Stimulated activated CD4-positive, alpha-beta T cell treated with anti-CD3 and anti-CD28 coated beads, Interleukin-1b, Interleukin-23, amount 100 ng/mL, for 24 hours (primary cell): ENCODE measurements at places on chromosomes 5 and 9.
A peak's percentile ranks its signal among the peaks of the same experiment; 100 is the strongest.

- no peak for DNase-seq
Observed at GRCh38 chr5:96812851-96813250, 5.1 kb upstream of the ERAP1 start.

DNA sequence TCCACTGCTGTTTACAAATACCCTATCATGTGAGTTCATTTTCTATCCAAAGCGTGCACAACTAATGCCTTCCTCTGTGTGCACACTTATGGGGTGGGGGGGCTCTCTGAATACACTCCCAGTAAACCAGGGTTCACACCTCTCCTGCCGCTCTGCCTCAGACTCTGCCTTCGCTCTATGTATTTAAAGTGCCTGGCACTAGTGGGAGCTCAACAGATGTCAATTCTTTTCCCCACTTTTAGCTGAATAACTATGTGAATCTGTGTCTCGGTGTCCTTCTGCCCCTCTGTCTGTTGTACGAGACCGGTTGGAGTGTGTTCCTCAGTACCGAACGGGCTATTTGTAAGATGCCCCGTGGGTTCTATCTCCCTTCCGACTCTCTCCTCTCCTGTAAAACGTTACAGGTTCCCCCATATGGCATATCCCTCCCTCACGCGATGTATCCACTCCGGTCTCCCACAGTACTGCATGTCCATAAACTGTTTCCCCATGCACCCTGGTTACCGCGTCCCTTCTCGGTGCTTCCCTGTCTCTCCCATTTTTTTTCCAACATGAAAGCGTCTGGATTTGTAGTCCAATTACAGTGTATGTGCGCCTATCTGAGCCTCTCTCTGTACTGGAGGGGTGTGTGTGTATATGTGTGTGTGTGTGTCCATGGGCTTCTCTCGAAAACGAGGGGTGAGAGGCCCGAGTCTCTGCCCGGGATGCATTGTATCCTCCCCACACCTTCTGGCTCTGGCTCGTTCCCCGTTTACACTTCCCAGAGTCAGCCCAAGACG, 1.6 kb downstream of the ELL2 start:
- DNase-seq, result no peak

DNA sequence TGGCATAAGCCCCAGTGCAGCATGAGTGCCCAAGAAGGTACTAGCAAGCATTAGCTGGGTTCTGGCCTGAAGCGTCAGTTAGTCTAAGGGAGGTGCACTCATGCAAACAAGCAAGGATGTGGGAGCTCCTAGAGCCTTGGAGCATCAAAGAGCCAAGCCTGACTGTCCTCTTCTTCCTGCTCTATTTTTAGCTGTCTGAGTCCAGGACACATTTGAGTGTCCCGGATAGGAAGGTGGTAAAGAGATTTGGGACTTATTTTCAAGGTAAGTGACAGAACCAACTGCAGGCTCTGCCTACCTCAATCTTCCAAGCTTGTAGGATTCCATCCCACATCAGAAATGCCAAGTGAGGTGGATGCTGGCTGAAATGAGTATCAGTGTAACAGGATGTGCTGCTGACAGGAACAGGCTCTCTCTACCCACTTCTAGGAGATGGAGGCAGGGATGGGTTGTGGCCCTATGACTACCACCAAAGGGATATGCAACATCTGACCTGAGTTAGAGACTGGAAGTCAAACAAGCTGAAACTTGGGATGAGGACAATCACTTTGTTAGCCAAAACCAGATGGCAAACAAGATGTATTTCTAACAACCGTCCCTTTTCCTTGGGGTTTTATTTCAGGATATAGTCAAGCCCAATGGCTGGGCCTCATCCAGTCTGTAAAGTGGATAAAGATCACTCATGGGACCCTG, 15.1 kb downstream of the MACROH2A1 start:
- DNase-seq, result no peak

- no peak for DNase-seq
Observed at GRCh38 chr9:70147651-70148050, 104.0 kb downstream of the MAMDC2 start.

DNA sequence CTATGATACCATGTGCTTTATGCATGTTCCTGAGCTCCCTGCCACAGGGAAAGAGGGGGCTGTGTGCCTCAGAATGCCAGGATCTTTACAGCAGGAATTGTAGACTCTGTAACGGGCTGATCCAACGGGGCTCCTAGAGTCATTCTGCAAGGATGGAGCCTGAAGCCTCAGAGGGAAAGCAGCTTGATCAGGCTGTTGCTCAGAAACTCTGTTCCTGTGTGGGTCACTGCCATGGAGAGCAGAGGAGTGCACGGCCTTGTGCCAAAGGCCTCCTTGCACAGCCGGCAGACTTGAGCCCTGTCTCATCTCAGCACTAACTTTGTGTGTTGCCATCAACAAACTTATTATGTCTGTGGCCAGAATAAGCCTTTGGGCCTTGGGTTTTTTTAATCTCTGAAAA, 51.8 kb downstream of the AMBP start:
- DNase-seq, result no peak

GRCh38 chr5:10635257-10635866, 71.5 kb downstream of the ANKRD33B start:
- peak; percentile 75 for DNase-seq

GRCh38 chr5:114477816-114478334, 116.0 kb downstream of the KCNN2 start:
- DNase-seq, result no peak

GRCh38 chr9:26210338-26210851, 532.2 kb upstream of the TUSC1 start:
- no peak for DNase-seq

DNA sequence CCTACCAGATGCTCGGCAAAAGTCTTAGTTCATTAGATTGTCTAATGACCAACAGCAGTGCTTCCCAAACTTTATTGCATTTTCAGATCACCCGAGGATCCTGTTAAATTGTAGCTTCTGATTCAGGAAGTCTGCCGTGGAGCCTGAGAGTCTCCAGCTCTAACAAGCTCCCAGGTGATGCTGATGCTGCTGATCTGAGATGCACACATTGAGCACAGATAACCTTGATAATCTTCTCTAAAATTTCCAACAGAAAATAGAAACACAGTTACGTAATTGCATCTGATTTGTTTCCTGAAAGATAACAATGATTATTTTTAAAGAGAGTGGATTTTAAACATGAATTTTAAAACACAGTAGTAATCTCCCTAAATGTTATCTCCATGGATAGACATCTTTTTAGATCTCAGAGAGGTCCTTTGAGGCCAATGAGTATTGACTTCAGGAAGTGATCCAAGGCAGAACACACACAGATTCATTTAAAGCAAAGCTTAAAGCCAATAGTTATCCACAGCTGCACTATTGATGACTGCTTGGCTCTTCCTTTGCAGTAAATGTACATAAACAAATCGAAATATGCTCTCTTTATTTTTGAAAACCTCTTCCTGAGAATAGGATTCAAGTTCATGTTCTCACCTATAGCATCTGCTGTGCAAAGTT, 122.8 kb upstream of the TNPO1 start:
- no peak for DNase-seq

DNA sequence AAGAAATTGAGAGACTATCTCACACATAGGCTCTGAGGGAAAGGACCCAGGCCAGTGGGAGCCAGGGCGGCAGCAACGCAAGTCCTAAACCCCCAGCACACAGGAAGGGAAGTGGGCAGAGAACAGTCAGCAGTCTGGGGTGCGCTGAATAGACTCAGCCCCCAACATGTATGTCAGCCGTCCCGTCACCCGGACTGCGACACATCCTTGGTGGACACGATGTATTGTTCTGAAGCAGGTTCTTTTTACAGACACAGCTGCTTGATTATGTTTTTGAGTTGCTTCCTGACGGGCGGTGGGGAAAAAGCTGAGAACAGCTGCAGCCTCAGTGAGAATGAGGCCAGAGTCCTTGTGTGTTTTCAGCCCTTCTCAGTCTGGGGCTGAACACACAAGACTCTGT, 64.1 kb upstream of the CXCL14 start:
- no peak for DNase-seq

GRCh38 chr5:150710165-150710564, 9.3 kb upstream of the RBM22 start:
- no peak for DNase-seq

DNA sequence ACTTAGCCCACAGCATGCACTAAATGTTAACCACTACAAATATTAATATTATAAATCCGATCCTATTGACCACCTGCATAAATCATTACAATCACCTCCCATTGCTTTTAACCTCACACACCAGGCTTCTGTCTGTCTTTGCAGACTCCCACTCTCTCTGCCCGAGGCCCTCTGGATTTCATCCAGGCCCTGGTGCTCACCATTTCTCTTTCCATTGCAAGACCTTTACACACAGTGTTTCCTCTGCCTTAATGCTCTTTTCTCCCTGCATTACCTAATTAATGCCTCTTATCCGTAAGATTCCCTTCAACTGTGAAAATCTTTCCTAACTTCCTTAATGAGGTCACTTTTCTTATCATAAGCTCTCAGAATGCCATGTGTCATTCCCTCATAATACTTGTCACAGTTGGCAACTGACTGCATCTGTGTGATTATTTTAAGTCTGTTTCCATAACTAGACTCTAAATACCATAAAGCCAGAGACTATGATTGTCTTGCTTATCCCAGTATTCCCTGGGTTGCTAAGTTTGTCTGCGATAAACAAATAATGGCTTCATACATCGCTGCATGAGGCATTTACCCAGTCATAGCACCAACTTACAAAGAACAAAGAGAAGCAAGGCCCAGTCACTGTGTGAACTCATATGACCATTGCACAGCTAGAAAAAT, 155.1 kb downstream of the CCDC192 start:
- no peak for DNase-seq

DNA sequence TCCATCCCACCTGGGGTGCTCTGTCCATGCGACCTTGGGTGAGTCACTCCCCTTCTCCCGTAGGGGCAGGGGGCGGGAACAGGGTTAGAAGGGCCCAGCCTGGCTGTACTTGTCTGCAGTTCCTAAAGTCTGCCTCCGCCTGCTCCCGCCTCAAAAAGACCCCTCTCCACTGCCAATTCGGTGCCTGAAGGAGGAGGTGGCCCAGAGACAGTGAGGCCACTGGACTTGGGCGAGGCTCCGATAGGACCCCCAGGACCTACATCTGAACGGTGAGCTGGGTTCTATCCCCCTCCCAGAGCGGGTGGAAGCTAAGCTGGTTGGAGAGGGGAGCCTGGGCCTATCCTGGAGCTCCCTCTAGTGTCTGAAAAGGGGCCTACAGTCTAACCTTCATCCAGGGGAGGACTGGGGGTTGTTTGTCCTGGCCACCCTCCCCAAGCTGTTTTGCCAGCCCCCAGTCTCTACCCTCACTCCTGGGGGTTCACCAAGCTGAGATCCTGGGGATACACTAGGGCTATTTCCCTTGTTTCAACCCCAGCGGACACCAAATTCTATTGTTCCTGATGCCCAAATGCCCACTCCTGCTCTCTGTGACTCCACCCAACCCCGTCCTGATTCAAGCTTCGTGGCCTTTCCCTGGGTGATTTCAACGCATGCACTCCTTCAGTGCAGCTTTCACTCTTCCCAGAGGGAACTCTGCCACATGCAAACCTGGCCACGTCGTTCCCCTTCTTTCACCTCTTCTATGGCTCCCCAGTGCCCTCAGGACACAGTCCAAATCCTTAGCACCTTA, 6.1 kb upstream of the CRB2 start:
- peak; percentile 64 for DNase-seq

DNA sequence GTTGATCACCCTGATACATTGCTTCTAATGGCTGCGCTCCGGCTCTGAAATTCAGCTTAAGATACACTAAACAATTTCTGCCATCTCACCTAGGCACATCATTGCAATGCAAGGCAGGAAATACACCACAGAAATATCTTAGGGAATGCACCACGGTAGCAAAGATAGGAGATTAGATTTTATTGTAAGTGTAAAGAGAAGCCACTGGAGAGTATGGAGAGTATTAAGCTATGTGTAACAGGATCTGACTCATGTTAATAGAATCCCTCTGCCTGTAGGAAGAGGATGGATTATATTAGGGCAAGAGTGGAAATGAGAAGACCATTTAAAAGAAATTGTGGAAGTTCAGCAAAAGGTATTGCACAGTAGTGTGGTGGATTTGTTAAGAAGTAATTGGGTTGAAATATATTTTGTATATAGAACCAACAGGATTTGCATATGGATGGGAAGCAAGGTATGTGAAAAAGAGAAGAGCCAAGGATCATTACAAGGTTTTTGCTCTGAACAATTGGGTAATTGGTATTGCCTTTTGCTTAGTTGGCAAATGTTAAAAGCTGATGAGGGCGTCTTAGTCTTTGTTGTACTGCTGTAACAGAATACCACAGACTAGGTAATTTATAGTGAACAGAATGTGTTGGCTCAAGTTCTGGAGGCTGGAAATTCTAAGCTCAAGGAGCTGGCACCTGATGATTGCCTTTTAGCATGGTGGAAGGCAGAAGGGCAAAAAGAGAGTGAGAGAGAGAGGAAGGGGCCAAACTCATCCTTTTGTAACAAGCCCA, 636.1 kb downstream of the PSAT1 start:
- no peak for DNase-seq

DNA sequence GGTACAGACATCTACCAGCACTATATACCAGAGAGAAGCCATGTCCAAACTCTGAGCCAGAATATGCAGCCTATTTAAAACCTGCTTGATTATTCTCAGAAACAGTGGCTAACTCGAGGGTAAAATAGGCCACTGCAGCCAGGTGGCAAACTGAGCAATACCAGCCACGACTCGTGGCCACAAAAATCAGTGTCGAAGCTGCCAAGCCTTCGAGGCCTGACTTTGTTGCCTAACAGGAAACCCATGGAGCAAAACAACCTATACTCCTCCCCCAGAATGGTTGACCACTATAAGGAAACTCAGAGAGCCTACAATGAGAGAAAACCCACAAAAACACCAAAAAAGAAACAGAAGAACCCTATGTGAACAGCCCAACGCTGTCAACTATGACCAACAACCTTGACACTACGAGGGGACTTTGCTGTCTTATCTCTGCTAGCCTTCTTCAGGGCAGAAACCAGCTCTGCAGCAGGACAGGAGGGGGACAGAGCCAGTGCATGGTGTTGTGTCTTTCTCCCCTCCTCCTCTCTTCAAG, 133.8 kb downstream of the TMEM174 start:
- no peak for DNase-seq

DNA sequence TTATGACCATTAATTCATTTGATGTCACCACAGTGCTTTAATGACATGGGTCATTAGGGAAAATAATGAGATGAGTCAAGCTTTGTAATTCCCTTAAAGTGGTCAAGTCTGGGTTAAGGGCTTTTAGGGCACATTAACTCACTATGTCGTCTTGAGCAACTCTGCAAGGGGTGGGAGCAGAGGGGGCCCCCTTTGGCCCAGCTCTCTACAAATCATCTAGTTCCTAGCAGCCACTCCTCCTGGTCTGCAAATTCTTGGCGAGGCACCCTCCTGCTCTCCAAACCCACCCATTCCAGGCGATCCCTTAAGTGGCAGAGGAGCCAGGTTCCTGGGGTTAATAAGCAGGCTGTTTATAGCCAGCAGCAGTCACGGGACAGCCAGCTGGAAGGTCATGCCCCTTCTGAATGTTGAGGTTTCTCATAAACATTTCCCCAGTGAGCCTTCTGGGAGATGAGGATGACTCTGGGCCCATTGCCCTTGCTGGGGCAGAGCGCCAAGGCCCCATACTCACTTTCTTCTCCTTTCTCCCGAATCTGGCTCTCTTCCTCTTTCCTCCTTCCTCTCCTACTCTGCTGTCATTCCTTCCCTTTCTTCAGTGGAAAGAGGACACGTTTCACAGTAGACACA, 14.3 kb upstream of the GPX3 start:
- DNase-seq, result no peak
